ENCODE measurements at places on chromosomes 4 and X.
A peak's percentile ranks its signal among the peaks of the same experiment; 100 is the strongest.

GRCh38 chr4:38117591-38117990, 157.4 kb downstream of the PTTG2 start:
- no peak for DNase-seq

DNA sequence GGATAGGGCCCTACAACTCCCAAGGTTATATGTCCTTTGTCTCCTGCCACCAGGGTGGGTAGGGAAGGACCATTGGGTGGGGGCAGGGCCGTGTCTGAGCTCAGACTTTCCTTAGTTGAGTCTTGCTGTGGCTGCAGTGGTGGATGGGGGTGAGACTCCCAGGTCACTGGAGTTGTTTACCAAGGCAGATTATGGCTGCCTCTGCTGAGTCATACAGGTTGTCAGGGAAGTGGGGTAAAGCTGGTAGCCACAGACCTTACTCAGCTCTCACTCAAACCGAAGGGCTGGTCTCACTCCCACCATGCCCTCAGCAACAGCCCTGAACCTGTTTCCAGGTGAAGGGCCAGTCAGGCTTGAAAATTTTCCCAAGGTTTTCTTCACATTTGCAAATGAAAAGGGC, 58.8 kb upstream of the FAAH2 start:
- no peak for DNase-seq

GRCh38 chr4:27293831-27294230, 433.2 kb downstream of the STIM2 start:
- DNase-seq = no peak

DNA sequence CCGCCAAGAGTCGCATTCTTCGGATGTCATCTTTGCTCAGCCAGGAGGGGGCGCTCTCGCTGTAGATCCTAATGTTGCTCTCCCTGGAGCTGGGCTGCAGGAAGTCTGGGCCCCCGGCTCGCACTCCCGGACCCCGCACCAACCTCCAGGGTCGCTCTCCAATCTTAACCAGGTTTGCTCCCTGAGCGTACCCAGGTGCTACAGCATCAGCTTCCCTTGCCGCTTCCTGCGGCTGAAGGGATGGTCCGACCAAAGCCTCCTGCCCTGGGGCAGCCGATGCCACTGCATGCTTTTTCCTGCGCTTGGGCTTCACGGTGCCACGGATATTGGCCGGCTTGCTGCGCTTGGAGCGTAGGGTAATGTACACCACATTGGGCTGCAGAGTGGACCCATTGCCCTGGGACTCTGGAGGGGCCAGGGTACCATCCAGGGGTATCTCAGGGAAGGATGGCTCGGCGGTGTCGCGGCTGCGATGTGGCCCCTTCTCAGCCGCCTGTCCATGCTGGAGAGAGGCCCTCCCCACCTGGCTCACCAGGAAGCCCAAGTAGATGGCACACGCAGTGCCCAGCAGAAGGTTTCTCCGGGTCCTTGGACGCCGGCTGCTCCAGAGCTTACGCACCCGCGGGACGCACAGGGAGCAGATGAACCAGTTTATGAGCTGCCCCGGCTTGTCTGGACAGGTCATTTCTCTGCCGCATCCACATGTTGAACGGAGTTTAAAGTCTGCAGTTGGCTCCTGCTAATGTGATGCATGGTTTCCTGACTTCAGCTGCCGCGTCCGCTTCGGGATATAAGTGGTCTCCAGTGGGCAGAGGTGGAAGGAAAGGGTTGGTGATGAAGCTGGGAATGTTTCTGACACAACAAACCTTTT, 1.9 kb downstream of the GASK1B start:
- no peak for DNase-seq

- no peak for DNase-seq
Observed at GRCh38 chrX:11784543-11784942, 26.5 kb downstream of the MSL3 start.

DNA sequence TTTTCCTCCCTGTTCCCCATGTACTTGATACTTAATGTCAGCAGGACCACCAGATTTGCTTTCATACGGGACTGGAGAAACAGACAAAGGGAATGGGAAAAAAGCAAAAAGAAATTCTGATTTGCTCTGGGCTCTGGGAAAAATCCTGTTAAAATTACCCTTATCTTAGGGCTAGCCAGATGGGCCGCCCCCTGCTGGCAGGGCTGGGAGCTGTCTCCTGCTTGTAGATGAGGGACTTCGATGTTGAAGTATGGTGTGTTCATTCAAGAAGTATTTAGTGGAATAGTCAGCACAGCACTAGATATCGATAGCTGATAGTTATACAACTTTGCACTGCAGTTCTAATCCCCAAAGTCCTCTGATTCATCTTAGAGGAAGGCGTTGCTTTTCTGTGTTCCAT, 45.8 kb downstream of the BCORL1 start:
- DNase-seq = peak; percentile 31

DNA sequence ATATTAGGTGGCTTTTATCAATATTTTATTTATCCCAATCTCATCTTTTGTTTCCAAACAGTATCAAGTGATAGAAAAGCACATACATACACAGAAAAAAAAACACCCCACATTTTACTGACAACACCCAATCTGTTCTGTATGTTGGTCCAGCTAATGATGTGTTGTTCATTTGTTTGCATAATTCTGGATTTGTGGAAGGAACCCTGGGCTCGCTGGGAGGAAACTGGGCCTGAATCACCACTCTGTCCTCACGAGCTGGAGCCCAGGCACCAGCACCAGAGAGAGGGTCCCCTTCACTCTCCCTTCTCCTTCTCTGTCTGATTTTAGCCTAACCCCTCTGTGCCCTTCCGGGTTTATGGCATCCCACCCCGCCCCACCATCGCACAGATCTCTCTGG, 79.8 kb downstream of the PSAPL1 start:
- no peak for DNase-seq

GRCh38 chr4:152680988-152681603, 1.3 kb upstream of the TMEM154 start:
- no peak for DNase-seq

DNA sequence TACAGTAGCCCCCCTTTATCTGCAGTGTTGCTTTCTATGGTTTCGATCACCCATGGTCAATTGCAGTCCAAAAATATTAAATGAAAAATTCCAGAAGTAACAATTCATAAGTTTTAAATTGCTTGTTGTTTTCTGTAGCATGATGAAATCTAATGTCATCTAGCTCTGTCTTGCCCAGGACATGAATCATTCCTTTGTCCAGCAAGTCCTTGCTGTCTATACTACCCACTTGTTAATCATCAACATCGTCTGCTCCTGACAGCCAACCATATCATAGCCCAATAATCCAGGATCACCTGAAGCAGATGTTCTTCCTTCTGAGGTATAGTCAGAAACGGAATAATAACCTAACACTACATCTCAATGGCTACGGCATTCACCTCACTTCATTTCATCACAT, 79.8 kb downstream of the ADAMTS3 start:
- DNase-seq = no peak

DNA sequence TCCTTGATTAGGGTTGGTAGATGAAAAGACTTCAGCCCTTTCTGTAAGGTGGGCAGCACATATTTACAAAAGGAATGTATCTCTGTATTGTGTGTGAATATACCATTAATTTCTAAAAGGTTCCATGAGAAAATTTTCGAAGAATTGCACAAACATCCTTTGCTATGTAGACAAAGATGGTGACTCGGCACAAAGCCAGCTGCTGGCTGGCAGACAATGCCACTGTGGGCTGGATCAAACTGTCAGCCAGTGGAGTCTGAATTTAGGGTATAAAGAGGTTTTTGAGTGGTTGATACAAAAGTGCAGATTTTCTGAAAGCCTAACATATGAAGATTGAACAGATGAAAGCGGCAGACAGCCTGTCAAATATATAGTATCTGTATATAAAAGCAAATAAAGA, 5.6 kb upstream of the TXK start:
- DNase-seq = no peak

GRCh38 chrX:47776292-47777006, 60.3 kb upstream of the ZNF81 start:
- no peak for DNase-seq

- DNase-seq = no peak
Observed at GRCh38 chr4:184887947-184888346, 62.2 kb upstream of the ACSL1 start.

DNA sequence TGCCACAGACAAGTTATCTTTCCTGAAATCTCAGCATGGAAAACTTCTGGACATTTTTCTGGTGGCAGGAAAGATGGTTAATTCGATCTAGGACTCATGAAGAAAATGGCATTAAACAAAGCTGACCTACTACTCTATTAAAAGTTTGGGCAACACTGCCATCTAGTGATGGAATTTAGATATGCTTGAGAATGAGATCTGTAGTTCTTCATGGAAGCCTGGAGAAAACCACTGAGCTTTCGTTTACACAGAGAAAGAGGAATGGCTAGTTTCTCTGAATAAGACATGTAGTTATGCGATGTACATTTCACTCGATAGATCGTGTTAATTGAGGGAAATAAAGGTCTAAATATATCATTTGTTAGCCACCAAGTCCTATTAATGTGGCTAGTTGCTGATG, 51.7 kb upstream of the CHRDL1 start:
- peak; percentile 38 for DNase-seq

DNA sequence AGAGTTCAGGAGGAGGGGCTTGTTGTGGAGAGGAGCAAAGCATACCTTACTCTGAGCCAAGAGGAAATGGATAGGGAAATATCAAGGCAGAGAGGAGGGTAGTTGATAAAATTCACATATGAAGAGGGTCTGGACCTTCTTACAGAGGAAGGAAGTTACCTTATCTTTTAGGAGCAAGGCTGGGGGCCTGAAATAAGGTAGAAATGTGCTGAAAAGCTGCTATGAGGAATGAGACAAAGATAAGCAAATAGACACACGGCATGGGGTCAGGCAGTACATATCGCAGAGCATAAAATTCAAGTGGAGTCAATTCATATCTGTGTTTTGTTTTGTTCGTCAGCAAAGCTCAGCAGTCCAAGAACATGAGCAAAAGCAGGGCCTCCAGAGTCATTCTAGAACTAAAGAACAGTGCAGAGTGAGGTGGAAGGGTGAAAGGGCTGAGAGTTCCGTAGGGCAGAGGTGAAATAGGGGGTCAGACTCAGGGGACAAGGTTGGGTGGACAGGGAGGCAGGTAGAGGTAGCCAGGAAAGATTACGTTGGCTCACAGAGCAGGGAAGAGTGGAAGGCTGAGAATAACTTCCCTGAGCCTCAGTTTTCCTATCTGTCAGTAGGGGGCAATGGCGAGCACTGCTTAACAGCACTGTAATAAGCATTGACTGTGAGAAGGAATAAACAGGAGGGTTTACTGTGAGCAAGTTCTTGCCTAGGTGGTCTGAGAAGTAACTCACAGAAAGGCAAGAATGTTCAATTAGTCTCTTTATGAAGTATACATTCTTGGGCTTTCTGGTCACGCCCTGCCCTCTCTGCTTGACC, 9.2 kb downstream of the VSIG4 start:
- peak; percentile 10 for DNase-seq

- DNase-seq = no peak
Observed at GRCh38 chr4:167339781-167340180, 105.5 kb upstream of the SPOCK3 start.

DNA sequence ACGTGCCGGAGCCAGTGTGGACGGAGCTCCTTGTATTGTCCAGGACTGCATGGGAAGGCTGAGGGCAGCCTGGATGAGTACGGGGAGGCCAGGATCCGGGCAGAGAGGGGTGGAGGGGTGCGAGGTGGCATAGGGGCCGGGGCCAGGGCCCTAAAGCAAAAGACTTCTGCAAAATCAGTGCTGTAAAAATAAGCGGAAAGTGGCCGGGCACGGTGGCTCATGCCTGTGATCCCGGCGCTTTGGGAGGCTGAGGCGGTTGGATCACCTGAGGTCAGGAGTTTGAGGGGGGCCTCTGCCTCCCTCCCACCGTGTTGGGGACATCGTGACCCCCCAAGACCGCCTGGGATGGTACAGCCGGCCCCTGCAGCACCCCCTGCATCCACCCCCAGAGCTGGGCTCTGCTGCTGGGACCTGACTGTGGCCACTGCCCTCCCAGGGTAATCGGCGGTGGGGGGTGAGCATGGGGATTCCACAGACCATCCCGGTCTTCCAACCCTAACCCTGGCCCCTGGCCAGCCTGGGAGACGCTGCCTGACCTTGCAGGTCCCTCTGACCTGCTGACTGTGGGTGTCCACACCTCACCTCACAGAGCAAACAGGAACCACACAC, 23.4 kb upstream of the PLCXD1 start:
- no peak for DNase-seq

- no peak for DNase-seq
Observed at GRCh38 chrX:71935476-71935875, 24.8 kb downstream of the NHSL2 start.

GRCh38 chrX:107574054-107574683, 54.1 kb upstream of the PRPS1 start:
- DNase-seq = no peak

GRCh38 chr4:7805533-7806337, 133.9 kb downstream of the AFAP1 start:
- peak; percentile 22 for DNase-seq

- DNase-seq = no peak
Observed at GRCh38 chr4:3374667-3375066, 67.1 kb upstream of the HGFAC start.

DNA sequence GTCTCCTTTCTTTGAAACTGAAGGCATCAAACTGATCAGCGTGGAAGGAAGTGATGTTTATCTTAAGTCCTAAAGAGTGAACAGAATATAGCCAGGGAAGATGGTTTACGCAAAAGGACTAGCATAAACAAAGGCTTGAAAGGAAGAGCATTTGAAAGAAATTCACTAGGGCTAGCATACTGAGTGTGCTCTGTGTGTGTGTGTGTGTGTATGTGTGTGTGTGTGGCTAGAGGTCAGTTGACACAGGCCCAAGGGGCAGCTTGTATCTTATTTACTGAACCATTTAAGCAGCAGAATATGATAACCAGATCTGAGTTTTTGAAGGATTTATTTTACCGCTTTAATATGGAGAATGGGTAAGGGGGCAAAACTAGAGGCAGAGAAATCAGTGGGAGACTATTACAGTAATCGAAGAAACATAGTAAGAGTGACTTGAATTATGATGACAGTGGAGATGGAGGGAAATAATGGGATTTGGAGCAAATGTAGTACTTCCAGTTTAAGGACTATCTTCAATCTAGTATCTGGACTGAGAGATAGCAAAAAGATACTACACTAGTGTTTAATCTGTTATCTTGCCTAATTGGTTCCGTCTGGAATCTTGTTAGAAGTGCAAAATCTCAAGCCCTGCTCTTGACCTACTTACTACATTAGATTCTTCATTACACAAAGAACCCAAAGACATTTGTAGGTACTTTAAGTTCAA, 36.9 kb downstream of the CEP44 start:
- no peak for DNase-seq

- no peak for DNase-seq
Observed at GRCh38 chrX:153903991-153904957, at the start of gene AVPR2. Gene AVPR2 (plus strand): TSS chrX:153904673. CDS start chrX:153905146, 473 bp downstream.

GRCh38 chrX:40012868-40013265, 84.9 kb downstream of the BCOR start:
- DNase-seq = peak; percentile 57

DNA sequence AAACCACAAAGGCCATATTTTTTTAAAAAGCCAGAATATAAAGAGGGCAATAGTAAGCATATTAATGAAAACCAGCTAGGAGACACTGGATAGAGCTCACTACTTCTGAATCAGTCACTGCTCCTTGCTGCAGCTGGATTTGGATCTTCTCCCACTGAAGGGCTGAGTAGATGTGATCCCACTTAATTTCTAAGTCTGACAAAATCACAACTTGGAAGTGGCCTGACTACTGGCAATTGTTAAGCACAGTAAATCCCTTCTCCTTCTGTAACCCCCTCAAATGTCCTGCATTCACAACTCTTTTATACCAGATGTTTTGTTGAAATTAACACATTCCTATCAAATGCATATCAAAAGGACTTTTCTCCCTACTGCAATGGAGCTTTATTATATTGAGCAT, 72.9 kb downstream of the AMMECR1 start:
- DNase-seq = no peak

- DNase-seq = no peak
Observed at GRCh38 chrX:97841544-97842179, 958.0 kb downstream of the RPA4 start.

All from nephron progenitor cell (in vitro differentiated cells).